CD4-positive, CD25-positive, alpha-beta regulatory T cell (primary cell): ENCODE measurements at places on chromosomes 1 and 21. TPM values are rescaled to one million over a fixed set of nuclear protein-coding genes. Genes with fewer than 3 reads are reported as not detected.

Gene IFFO2
- total RNA-seq = 101 TPM

Gene DCLRE1B
- total RNA-seq = 7.0 TPM

Gene CDC20
- total RNA-seq = 1.2 TPM

Gene IGSF9
- not detected for total RNA-seq

- no peaks in the 10 kb centered on the region for H3K27me3 ChIP-seq
- no peaks in the 10 kb centered on the region for H3K36me3 ChIP-seq
- no peak for DNase-seq
- no peak overlapping the region for H3K27ac ChIP-seq
These were observed 9.0 kb upstream of the CYP4A22 start for GRCh38 chr1:47128221-47128620.

- H3K4me3 ChIP-seq = no peak overlapping the region
- no peaks in the 10 kb centered on the region for H3K36me3 ChIP-seq
- DNase-seq = no peak
- no peaks in the 10 kb centered on the region for H3K4me1 ChIP-seq
These were observed 249.1 kb downstream of the FOXD2 start for GRCh38 chr1:47686731-47687630.

DNA sequence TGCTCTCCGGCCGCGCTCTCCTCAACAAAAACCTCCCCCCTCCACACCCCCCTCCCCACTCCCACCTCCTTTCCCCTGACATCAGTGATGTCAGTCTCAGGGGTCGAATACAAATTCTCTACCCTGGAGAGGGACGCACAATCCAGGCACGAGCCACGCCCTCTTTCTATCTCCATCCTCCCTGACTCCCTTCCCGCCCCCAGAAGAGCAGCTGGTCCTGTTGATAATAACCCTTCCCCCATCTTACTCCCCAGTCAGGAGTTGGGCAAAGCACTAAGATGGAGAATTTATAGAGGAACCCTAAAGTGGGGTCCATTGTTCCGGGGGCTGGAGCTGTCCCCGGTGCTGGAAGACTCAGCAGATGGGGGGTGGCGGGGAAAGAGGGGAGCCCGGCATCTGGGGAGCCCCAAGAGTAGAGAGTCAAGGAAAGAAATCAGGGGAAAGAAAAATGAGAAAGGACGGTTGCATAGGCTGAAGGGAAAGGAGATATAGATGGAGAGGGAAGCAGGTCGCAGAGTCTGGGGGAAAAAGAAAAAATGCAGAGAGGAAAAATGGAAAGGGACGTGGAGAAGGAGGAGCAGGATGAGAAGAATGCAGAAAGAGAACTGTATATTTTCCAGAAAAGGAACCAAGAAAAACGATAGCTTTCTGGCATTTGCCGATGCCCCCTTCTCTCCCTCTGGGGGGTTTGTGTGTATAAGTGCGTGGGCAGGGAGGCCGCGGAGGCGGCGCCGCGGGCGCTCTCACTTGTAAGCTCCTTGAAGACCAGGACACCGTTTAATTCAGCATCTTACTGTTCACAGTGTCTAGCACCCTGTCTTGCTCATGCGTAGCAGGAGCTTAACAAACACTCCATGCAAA, at the start of gene CELF3:
CELF3 (minus strand) TSS at position 33 of the 861 bp plus-strand sequence. CDS start 783 bp downstream, outside the sequence.
- H3K4me3 ChIP-seq = no peak within 1 kb of the TSS
- no peak for DNase-seq
- H3K27ac ChIP-seq = no peak within 1 kb of the TSS
- H3K36me3 ChIP-seq = no peaks in the 10 kb centered on the region
- H3K4me1 ChIP-seq = peaks cover 29% of the 10 kb centered on the region

- no peaks in the 10 kb centered on the region for H3K27me3 ChIP-seq
- H3K36me3 ChIP-seq = no peaks in the 10 kb centered on the region
- peak; percentile 69 for DNase-seq
- H3K4me1 ChIP-seq = peaks cover 42% of the 10 kb centered on the region
These were observed 1.8 kb upstream of the PTTG1IP start for GRCh38 chr21:44875316-44875700.

GRCh38 chr1:100452641-100453040, 85.3 kb upstream of the GPR88 start:
- no peaks in the 10 kb centered on the region for H3K27me3 ChIP-seq
- peaks cover 16% of the 10 kb centered on the region for H3K36me3 ChIP-seq
- peak; percentile 75 for DNase-seq

DNA sequence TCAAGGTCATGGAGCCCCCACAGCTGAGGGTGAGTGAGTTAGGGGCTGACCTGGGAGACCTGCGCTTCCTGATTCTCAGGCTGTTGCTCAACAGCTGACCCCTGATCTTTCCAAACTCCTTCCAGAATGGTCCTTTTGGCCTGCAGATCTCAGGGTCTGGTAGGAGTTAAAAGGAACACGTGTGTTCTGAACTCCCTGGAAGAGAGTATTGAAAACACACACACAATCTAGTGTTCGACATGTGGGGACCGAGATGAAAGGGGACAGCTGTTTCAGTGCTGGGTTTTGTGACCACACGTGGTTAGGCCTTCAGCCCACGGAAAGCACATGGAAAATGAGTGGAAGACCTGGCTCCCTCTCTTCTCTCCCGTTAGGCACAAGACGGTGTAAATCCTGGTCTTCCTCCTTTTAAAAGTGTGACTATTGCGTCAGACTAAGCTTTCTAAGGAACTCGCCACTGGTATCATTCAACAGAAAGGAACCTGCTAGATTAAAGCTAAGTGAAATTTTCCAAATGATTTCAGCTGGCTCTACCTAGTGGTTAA, 49.6 kb downstream of the RUNX1 start:
- no peaks in the 10 kb centered on the region for H3K27me3 ChIP-seq
- H3K36me3 ChIP-seq = peaks cover 7% of the 10 kb centered on the region
- no peak for DNase-seq

DNA sequence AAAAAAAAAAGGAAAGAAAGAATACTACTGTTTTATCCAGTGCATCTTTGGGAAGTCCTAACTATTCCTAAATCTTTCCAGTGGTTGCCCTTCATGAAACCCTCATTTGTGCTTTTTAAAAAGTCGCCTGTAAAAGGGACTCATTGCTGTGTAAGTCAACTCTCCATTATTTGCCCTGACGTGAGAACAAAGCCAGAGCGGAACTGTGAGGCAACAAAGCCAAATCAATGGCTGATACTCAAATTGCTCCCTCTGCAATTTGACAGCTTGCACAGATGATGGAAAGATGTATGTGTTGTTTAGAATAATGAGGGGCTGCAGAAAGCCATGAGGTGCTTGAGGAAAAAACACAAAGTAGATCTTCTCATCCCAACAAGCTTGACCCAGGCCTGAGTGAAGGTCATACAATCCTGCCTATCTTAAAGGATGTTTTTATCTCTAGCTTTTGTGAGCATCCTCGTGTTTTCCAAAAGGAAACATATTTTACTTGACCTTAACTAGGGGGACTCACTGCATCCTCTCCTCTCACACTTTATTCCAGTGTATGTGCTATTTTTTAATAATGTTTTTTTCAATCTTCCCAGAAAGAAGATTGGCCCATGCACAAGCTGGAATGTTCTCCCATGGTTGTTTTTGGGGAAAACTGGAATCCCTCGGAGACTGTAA, 33.4 kb downstream of the SMYD2 start:
- H3K4me3 ChIP-seq = no peak overlapping the region
- H3K27ac ChIP-seq = no peak overlapping the region
- no peaks in the 10 kb centered on the region for H3K27me3 ChIP-seq
- peaks cover 28% of the 10 kb centered on the region for H3K36me3 ChIP-seq

GRCh38 chr21:29887313-29888009, 52.3 kb downstream of the GRIK1 start:
- no peaks in the 10 kb centered on the region for H3K36me3 ChIP-seq
- H3K4me1 ChIP-seq = no peaks in the 10 kb centered on the region
- H3K27ac ChIP-seq = no peak overlapping the region
- no peak for DNase-seq
- H3K4me3 ChIP-seq = no peak overlapping the region
- H3K27me3 ChIP-seq = no peaks in the 10 kb centered on the region

DNA sequence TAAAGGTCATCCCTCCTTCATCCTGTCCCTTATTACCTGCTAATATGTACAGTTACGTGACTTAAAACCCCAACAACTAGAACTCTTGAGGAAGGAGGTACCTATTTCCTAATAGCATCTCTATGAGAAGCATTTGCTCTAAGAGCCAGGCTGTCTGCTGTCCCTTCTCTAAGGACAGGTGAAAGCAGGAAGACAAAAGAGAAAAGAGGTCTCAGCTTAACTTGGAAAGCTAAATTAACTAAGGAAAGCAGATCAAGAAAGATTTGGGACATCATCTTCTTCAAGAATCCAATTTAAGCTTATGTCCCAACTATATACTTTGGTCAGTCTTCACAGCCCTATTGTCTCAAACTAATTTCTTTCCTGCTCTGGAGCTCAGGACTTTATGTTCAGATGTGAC, 2.9 kb downstream of the EGLN1 start:
- no peak overlapping the region for H3K27ac ChIP-seq
- peak overlapping the region; percentile 97 for H3K4me3 ChIP-seq
- H3K36me3 ChIP-seq = no peaks in the 10 kb centered on the region
- no peaks in the 10 kb centered on the region for H3K27me3 ChIP-seq
